ENCODE measurements at places on chromosomes 12 and 14.

GRCh38 chr12:108342985-108343384 is 3.9 kb upstream of the CMKLR1 start:
- no peak for DNase-seq

DNA sequence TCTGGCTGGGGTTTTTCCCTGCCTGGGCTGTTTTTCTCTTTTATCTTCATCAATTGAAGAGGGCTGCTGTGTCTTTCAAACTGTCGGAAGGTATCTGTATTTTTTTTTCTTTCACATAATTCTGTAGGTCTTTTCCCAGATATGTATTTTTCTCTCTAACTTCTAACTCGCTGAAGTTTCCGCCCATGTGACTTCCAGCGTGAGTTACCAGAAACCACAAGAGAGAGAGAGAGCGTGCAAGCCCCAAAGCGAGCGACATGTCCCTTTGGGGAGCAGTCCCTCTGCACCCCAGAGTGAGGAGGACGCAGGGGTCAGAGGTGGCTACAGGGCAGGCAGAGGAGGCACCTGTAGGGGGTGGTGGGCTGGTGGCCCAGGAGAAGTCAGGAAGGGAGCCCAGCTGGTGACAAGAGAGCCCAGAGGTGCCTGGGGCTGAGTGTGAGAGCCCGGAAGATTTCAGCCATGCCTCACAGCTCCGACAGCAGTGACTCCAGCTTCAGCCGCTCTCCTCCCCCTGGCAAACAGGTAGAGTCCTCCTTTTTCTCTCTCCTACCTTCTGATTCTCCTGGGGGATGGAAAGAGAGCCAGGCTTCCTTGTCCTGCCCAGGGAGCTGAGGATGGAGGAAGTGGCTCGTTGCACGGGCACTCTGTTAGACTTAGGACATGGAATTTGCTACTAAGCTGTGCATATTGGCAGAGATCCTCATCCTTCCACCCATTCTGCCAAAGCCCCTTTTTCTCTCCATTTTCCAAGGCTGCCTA is at the start of gene BATF:
Gene BATF (plus strand): TSS at position 246 of the 759 bp plus-strand sequence. CDS start 214 bp downstream, at position 460.
- no peak for DNase-seq

DNA sequence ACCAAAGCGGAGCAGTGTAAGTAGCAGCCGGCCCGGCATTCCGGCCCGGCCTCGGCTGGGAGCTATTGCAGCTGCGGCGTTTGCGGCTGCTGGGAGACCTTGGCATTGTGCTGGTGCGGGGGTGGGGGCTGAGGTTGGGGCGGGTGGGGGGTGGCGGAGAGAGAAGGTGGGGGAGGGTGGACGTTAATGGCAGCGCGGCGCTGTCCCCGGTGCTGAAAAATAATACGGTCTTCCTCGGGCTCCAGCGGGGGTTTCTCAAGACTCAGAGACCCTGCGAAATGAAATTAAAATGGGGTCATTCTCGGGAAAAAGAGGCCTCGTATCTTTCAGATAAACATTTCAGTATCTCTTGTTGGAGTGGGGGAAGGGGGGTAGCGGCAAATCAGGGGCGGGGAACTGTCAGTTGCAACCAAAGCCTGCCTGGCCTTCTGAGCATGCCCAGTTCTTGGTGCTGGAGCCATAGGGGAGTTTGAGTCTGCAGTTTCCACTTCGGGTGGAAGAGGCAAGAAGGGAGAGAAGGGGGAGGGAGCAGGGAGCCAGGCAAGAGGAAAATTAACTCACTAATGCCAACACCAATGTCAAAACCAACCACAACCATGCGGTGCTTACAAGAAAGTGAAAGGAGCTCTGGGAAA is 414 bp downstream of the UNC79 start:
- DNase-seq: peak; percentile 72

DNA sequence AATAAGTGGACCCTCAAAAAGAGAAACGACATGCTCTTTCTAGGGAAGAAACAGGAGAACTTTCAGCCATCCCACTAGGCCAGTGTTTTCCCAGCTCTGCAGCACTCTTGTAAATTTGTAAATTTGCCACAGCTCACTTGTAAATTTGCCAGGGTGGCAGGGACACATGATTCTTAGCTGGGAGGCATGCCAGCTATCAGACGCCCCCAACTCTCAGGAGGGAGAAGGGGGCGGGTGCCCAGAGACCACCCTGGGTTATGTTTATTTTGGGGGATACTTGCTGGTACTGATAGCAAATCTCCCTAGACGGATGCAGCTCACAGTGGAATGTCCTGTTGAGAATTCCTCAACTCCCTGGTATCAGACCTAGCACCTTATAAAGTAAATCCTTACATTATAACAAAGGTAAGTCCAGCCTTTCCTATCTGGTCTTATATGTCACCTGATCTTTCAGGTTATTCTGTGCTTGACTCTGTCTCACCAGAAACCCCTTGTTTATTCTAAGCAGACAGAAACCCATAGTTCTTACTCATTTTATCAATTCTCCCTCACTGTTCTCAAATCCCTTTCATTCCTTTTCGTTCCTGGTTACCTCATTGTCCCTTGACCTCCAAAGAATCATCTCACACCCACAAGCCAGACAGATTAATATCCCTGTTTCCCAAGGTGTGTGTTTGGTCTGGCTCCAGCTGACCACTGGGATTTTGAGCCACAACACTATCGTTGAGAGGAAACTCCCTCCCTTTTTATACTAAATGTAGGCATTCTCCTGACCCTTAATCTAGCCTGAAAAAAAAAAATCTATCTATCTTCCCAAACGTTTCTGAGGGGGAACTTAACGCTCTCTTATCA is 69.3 kb upstream of the HMGA2 start:
- DNase-seq: no peak

DNA sequence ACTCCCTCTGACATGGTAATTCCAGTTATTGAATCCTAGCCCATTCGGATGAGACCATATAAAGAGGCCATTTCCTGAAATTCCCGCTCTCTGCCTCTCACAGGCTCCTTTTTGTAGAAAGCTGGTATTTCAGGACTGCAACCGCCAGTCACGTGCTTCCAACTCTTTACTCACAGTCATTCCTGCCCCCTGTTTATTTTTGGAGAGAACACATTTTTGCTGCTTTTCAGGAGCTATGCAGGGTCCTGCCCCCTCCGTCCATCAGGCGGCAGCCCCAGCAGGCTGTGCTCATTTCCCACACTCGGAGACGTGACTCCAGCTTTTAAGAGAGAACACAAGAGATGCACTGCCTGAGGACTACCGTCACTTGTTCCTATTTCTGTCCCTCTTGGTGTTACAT is 26.8 kb downstream of the IFT43 start:
- no peak for DNase-seq

GRCh38 chr12:102197789-102198188 is at the start of gene PMCH:
TSS of gene PMCH (minus strand) at chr12:102197833. CDS start at chr12:102197770, 63 bp downstream.
- DNase-seq: no peak

DNA sequence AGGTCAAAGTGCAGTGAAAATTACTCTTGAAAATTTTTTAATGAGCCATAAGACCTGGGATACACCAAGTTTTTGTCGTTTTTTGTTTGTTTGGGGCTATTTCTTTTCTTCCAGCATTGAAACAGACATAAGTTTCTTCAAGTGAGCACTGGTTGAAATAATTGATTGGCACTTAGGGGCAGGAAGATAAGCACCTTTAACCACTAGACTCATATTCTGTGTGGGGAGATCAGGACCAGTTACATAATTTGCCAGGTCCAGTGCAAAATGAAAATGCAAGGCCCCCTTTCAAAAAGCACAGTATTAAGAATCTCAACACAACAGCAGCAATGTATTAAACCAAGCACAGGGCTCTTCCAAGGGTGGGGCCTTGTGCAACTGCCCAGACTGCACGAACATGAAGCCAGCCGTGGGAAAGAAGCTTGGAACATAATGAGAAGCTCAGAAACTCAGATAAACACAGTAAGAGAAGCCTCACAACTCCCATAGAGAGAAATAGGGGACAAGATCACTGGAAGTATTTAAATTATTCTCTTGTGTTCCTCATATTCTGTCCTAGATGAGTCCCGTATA is 3.2 kb upstream of the TCP11L2 start:
- no peak for DNase-seq
